ENCODE measurements at places on chromosomes 11 and 22.

DNA sequence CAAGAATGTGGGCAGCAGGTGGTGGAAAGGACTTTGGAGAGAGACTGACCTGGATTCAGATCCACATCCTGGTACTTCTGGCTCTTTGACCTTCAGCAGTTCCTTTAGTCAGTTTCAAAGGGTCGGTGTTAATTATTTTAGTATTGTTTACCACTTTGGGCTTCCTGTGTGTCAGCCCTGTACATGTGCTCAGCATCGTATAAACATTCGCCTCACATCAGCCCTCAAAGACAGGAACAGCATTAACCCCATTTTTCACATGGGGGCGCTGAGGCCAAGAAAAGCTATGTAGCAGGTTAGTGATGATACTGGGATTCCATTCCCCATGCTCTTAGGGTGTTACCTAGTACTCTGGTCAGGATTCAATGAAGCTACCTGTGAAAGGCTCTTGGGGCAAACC, 72.1 kb upstream of the YWHAH start:
- no peak for DNase-seq

- DNase-seq, result no peak
Measured at GRCh38 chr22:39959640-39960447, at the start of gene TMA7B. Gene TMA7B (plus strand): TSS chr22:39960397. CDS start chr22:39964375, 3,978 bp downstream.

DNA sequence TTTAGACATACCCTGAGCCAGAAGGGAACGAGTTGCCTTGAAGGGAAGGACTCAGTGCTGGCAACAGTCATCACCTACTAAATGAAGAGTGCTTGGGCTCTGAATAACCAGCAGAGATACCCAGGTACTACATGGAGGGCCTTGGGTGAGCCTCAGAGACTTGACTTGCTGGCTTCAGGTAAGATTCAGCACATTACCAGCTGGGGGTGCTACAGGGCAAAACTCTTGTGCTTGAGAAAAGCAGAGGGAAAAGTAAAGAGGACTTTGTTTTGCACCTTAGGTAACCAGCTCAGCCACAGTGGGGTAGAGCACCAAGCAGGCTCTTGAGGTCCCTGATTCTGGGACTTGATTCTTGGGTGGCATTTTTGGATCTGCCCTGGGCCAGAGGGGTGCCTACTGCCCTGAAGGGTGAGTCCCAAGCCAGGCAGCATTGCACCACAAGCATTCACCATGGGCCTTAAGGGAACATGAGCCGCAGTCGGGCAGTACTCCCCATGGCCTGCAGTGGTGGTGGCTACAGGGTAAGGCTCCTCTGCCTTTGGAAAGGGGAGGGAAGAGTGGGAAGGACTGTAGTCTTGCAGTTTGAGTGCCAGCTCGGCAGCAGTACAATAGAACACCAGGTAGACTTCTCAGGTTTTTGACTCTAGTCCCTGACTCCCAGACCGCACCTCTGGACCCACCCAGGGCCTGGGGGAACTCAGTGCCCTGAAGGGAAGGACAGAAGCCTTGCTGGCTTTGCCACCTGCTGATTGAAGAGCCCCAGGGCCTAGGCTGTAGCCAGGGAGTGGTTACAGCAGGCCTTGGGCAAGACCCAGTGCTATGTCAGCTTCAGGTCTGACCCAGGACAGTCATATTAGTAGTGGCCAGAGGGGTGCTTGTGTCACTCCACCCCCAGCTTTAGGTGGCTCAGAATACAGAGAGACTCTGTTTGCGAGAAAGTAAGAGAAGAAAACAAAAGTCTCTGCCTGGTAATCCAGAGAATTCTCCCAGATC, 22.7 kb upstream of the PLEKHA7 start:
- DNase-seq, result no peak

DNA sequence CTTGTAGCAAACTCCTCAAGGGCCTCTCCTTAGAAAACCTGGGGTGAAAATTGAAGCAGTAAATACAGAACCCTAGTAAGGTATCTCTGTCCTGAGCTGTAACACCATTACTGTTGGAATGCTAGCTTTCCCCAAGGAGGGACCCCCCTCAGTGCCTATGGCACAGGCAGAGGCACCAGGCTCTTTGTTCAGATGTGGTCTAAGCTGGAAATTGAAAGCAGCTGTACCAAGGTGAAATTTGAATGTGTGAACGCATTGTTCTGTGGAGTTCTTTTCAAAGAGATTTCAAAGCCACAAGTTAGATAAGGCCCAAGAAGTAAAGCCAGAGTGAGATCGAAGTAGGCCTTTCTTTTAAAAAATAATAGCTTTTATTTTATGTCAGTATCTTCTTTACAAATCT, 71.9 kb upstream of the HORMAD2 start:
- DNase-seq, result no peak

- no peak for DNase-seq
Measured at GRCh38 chr11:11486423-11486822, 133.4 kb upstream of the CSNK2A3 start.

GRCh38 chr11:2688381-2689231, 11.2 kb downstream of the KCNQ1OT1 start:
- DNase-seq, result no peak

DNA sequence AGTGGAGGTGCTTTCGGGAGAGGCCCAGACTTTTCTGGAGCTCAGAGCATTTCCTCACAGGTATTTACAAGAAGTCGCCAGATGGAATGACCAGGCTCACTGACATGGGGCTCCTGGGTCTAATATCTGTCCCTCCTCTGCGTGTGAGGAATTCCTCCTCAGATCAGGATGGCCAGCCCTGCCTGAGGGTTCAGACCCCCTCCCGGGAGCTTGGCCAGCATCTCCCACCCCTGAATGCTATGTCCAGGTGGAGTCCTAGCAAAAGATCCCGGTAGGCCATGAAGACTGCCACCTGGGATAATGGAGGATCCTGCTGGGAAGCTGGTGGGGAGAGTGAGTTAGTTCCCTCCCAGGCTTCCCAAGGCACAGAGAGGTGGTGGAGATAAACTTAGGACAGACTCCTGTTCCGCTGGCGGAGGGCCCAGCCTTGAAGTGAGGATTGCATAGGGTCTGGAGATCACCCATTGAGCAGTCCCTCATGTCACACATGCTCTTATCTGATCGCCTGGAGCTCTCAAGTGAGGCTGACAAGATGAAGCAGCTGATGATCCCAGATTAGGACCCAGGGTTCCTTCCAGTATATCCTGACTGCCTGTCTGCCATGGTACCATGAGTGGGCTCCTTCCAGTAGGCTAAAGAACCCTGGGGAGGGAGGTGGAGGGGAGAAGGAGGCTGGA, 5.7 kb downstream of the OAF start:
- no peak for DNase-seq

GRCh38 chr11:133966172-133966651, 9.4 kb upstream of the IGSF9B start:
- DNase-seq, result no peak

DNA sequence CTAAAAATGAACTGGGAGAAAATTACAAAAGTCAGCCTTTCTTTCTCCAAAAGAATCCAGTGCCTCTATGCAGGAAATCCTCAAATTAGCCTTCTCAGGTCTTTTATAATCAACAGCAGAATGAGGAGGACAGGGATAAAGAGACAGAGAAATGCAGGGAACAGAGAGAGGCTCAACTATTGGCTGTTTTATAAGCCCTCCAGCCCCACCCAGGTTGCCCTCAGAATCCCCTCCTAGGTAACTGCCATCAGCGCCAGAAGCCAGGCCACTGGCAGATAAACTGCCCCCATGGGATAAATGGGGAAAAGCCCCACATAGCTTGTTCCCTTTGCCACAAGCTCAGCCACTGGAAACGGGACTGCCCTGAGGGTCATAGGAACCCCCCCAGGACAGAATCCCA, 10.9 kb upstream of the HMOX1 start:
- no peak for DNase-seq

- no peak for DNase-seq
Measured at GRCh38 chr11:45374653-45375059, 88.5 kb upstream of the SYT13 start.

GRCh38 chr11:121460941-121461514, 8.3 kb upstream of the SORL1-AS1 start:
- no peak for DNase-seq

GRCh38 chr11:78809931-78810541, 235.4 kb upstream of the NARS2 start:
- DNase-seq, result no peak

DNA sequence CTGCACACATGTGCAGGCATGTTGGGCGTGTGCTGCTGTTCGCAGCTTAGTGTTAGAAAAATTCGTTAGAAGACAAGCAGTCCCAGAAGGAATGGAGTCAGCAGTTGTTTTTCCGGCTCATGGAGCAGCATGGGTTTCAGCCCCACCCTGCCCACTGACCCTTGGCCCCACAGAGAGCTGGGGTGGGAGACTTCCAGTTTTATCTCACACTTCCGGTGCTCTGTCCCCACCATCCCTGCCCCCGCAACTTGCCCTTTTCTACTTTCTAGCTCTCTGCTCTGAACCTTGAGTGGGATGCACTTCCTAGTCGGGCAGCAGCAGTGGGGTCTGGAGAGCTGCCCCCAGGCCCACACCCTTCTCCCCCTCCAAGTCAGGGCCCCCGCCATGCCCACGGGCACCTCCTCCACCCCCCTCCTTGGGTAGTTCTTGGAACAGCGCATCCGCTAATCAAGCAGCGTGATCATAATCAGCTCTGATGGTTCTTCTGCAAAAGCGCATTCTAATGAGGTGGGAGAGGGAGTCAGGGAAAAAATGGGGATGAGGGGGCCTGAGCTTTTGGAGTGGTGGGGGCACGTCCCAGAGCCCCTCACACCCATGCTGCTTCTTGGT, 184.4 kb downstream of the CEP164 start:
- DNase-seq, result no peak

GRCh38 chr11:70928854-70929598, 323.4 kb downstream of the SHANK2 start:
- no peak for DNase-seq
